ENCODE measurements at places on chromosomes 7 and 10.

- no peak for DNase-seq
Measured at GRCh38 chr10:114458955-114459354, 54.7 kb upstream of the AFAP1L2 start.

GRCh38 chr10:59872892-59873463 is 33.4 kb downstream of the CCDC6 start:
- DNase-seq = no peak

GRCh38 chr7:20980668-20981264 is 194.1 kb upstream of the SP8 start:
- DNase-seq = no peak

DNA sequence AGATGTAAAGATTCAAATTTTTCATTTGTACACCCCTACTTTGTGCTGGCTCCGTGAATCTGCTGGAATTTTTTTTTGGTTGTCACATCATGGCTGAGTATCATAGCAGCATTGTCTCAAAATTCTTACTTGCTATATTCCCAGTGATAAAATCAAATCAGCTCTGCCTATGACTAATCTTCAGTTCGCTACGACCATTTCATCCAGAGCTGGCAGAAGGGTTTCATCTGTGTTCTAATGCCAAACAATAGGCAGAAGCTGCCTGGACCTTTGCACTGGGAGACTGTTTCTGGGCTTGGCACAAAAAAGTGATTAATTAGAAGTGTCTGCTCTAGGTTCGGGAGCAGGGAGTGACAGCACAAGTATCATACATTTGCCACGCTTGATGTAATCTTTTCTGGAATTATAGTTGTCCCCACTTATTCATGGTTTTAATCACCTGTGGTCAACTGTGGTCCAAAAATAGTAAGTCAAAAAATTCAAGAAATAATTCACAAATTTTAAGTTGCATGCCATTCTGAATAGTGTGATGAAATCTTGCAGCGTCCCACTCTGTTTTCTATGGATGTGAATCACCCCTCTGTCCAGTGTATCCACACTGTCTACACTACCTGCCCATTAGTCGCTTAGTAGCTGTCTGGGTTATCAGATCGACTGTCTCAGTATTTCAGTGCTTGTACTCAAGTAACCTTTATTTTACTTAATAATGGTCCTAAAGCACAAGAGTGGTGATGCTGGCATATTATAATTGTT is 120.5 kb upstream of the IMMP2L start:
- DNase-seq = no peak

- DNase-seq = no peak
Measured at GRCh38 chr7:41910940-41911600, 208.2 kb upstream of the INHBA start.

DNA sequence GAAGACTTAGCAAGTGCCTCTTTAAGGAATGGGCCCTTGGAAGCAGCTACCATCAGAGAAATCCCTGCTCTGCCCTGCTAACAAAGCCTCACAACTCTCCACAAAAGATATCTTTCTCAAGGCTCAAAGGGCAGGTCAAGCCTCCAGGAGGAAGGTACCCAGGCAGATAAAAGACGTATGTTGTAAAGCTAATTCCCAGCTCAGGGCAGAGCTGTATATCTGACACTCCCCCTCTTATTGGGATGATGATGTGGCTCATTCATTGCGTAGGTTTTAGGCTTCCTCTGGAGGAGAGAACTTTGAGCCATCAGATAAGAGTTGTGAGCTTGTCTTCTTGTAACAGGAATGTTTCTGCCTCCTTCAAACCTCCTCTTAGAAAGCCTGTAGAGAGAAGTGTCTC is 145.4 kb downstream of the CALN1 start:
- DNase-seq = no peak

DNA sequence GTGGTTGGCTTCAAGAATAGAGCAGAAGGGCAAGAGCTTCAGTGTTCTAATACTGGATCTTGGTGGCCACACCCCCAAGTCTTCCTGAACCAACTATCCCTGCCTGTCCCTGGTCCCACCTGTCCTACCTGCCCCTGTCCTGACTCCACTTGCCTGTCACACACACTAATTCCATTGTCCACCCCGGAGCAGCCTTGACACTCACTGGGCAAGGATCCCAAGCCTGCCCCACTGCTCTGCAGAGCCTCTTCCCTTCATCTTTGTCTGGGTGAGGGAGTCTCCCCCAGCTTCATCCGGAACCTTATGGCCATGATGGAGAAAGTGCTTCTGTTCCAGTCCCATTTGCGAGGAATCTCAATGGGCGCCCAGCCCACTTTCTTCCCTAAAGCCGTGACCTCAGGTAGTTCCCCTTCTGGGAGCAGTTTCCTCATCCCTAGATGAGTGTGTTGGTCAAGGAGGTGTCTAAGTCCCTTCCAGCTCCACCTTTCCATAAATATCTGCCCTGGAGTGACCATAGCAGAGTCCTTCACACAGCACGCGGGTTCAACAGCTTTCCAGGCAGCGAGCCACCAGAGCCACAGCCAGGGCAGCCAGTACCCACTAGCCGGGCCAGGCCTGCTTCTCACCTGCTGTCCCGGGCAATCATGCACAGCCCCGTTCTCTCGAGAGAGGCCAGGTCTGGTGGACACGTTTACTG is 61.5 kb downstream of the VIPR2 start:
- no peak for DNase-seq

- no peak for DNase-seq
Measured at GRCh38 chr10:49296382-49296781, 2.6 kb upstream of the C10orf71 start.

- no peak for DNase-seq
Measured at GRCh38 chr7:2007551-2007950, 225.2 kb downstream of the MAD1L1 start.

DNA sequence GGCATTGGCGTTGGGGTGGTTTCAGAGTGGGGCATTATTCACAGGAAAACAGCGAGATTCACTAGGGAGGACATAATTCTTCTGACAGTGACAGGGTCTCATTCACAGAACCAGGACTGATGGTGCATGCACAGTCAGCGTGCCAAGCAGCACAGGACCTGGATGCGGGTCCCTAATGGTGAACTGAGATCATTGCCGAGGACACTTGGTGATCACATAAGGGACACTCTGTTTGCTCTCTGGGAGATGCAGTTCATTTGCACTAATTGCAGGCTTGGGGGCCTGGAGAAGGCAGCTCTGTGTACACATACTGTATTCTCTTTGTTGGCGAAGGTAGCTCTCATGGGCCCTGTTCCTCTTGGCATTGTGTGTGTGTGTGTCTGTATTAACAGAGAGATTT is 716.1 kb downstream of the PHTF2 start:
- no peak for DNase-seq

DNA sequence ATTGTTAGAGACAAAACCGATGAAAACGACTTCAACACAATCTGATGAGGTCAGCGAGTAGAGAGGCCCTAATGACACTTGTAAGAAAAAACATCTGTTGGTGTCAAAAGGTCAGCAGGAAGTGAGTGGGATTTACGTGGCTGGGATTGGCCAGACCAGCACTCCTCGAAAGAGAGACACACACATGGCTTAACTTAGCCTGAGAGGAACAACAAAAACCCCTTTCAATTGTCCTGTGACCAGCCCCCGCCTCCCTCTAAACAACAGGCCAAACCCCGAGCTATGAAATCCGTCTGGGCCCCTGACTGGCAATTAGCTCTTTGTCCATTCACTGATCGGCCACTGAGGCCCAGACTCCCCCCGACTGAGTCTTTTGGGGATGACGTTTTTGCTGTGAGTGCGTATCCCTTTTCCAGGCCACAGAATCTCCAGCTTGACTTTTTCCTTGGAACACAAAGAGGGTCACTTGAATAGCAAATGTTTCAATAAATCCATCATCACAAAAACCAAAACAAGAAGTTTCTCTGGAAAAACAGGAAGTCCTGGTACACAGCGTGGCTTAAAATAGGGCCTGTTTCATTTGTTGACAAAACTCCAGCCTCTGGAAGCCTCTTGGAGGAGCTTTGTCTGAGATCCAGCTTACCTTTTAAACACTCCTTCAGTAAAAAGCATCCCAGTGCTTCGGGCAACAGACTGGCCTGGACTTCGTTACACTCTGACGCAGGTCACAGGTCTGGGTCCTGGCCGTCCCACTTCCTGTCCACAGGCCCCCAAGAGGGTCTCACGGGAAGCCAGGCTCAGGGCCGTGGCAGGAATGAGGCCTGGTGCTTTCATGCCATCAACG is 103.0 kb downstream of the CTBP2 start:
- DNase-seq = no peak

GRCh38 chr10:1117651-1118050 is 61.5 kb downstream of the WDR37 start:
- DNase-seq = no peak

GRCh38 chr10:119896937-119897770 is 4.6 kb downstream of the SEC23IP start:
- no peak for DNase-seq

GRCh38 chr10:130221456-130222375 is 85.5 kb downstream of the GLRX3 start:
- no peak for DNase-seq

DNA sequence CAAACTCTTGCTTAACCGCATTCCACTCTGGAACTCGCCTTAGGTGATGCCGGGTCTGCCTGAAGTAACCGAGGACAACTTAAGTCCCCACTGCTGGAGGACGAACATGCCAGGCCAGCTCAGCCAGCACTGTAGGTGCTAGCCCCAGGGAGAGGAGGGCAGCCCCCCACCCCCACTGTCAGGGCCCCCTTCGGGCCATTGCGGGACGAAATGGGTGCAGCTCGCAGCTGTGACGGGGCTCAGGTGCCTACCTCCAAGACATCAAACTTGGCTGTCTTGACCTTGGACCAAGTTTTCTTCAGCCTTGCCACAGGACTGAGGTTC is 60.4 kb downstream of the CSGALNACT2 start:
- DNase-seq = no peak

- no peak for DNase-seq
Measured at GRCh38 chr7:134289423-134289822, 27.3 kb downstream of the SLC35B4 start.

DNA sequence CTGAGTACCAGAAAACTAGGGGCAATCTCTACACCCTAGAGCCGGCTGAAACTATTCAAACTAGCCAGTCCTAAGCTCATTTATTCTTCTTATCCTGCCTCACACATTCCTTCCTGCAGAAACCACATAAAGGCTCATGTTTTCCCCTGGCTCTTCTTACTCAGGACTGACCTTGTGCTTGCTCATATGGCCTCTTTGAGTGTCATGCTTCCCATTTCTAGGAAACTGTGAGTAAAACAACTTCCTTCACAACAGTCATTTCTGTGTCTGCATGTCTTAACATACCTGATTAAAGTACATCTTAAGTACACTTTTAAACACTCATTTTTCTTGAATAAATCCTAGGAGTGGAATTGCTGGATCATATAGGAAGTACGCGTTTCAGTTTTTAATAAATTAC is 52.3 kb upstream of the KIAA1217 start:
- no peak for DNase-seq

- no peak for DNase-seq
Measured at GRCh38 chr7:107130487-107131220, 38.1 kb upstream of the HBP1 start.

- DNase-seq = no peak
Measured at GRCh38 chr10:43128958-43129706, 9.1 kb upstream of the CSGALNACT2 start.

- DNase-seq = no peak
Measured at GRCh38 chr7:112707655-112708054, 82.5 kb downstream of the TMEM168 start.

- DNase-seq = no peak
Measured at GRCh38 chr10:108097258-108097657, 932.8 kb upstream of the SORCS1 start.

- DNase-seq = no peak
Measured at GRCh38 chr7:27193335-27194001, 6.4 kb downstream of the HOXA13 start.

- DNase-seq = peak; percentile 67
Measured at GRCh38 chr10:69318867-69319727, 40.8 kb downstream of the HK1 start.

- no peak for DNase-seq
Measured at GRCh38 chr7:47307311-47307710, 274.6 kb downstream of the TNS3 start.

GRCh38 chr10:118729641-118730258 is 25.0 kb downstream of the CACUL1 start:
- peak; percentile 9 for DNase-seq

GRCh38 chr10:125084191-125084613 is 76.2 kb downstream of the CTBP2 start:
- DNase-seq = no peak

All from central memory CD4-positive, alpha-beta T cell (primary cell).